ENCODE measurements at places on chromosomes 13 and 19.
A peak's percentile ranks its signal among the peaks of the same experiment; 100 is the strongest.

DNA sequence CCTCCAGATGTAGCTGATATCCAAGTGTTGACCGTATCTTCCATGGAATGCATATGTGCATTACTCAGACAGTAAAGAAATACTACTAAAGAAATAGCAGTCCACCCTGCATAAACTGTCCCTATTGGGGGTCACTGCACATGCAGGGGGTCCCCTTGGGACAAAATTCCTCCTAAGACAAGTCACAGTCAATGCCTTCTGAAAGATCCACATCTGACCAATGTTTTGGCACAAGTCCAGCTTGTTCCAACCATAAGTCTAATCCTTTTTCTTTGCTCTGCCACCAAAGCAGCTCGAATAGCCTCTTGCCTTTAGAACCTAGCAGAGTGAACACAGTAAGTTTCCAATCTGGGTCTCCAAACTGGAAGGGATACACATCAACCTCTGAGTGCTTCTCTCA lies 87.9 kb downstream of the DIAPH3 start:
- no peaks in the 10 kb centered on the region for H3K27me3 ChIP-seq
- no peaks in the 10 kb centered on the region for H3K4me1 ChIP-seq
- DNase-seq, result no peak
- no peak overlapping the region for H3K4me3 ChIP-seq

DNA sequence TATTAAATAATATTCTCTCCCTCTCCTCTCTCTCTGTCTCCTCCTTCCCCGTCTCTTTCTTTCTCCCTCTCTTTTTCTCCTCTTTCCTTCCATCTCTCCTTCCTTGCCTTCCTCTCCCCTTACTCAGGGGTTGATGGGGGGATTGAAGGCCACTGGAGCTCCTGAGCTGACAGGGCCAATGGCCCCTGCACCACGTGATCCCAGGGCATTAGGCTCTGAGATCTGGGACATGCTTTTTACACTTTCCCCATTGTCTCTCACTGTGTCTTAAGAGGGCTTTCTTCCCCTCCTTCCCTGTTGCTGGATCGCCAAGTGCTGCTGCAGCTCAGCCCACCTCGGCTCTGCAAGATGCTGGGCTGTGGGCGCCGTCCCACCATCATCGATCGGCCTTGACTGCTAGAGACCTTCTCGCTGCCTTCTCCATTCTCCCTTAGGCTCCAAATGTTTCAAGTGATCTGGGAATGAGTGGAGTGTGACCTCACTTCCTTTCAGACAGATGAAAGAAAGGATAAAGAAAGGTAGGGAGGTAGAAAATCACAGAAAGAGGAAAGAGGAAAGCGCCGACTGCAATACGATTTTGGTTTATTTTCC lies 42.2 kb downstream of the COL4A1 start:
- no peaks in the 10 kb centered on the region for H3K36me3 ChIP-seq
- H3K27ac ChIP-seq, result no peak overlapping the region
- no peaks in the 10 kb centered on the region for H3K4me1 ChIP-seq
- peaks cover 1% of the 10 kb centered on the region for H3K27me3 ChIP-seq
- no peak for DNase-seq

- no peak for DNase-seq
- no peak overlapping the region for H3K27ac ChIP-seq
- peaks cover 17% of the 10 kb centered on the region for H3K4me1 ChIP-seq
- H3K36me3 ChIP-seq, result no peaks in the 10 kb centered on the region
- H3K27me3 ChIP-seq, result no peaks in the 10 kb centered on the region
- no peak overlapping the region for H3K4me3 ChIP-seq
These were observed 50.3 kb upstream of the CLDN10 start for GRCh38 chr13:95502216-95502615.

- H3K36me3 ChIP-seq, result peaks cover 34% of the 10 kb centered on the region
- H3K27ac ChIP-seq, result peak overlapping the region; percentile 88
- peaks cover 78% of the 10 kb centered on the region for H3K4me1 ChIP-seq
- peak; percentile 94 for DNase-seq
- peak overlapping the region; percentile 96 for H3K4me3 ChIP-seq
These were observed 1.1 kb upstream of the CALR start for GRCh38 chr19:12937093-12937926.

- no peaks in the 10 kb centered on the region for H3K4me1 ChIP-seq
- H3K36me3 ChIP-seq, result no peaks in the 10 kb centered on the region
- no peak for DNase-seq
- no peaks in the 10 kb centered on the region for H3K27me3 ChIP-seq
- no peak overlapping the region for H3K4me3 ChIP-seq
- no peak overlapping the region for H3K27ac ChIP-seq
These were observed 49.6 kb downstream of the DOCK9 start for GRCh38 chr13:98927951-98928927.

All from common myeloid progenitor, CD34-positive (primary cell).